ENCODE measurements at places on chromosomes 2 and 18. TPM values are rescaled to one million over a fixed set of nuclear protein-coding genes. Genes with fewer than 3 reads are reported as not detected.

Gene PAX3
- not detected for total RNA-seq

Gene TMEM198
- total RNA-seq: 5.4 TPM

Gene CYS1
- under 0.01 TPM for total RNA-seq

Gene ELOA2
- total RNA-seq: not detected

Gene GRP
- not detected for total RNA-seq

Gene SGPP2
- total RNA-seq: not detected

Gene TLX2
- total RNA-seq: not detected

Gene FER1L5
- total RNA-seq: under 0.01 TPM

Gene CFC1
- not detected for total RNA-seq

Gene RIT2
- not detected for total RNA-seq

Gene HTR2B
- total RNA-seq: 1.1 TPM

Gene MGAT4A
- total RNA-seq: 0.54 TPM

Gene THSD7B
- not detected for total RNA-seq
